Sigmoid colon (tissue), 7 donors: ENCODE measurements at places on chromosomes 16 and 17. TPM values are rescaled to one million over a fixed set of nuclear protein-coding genes. Genes with fewer than 3 reads are reported as not detected.

DNA sequence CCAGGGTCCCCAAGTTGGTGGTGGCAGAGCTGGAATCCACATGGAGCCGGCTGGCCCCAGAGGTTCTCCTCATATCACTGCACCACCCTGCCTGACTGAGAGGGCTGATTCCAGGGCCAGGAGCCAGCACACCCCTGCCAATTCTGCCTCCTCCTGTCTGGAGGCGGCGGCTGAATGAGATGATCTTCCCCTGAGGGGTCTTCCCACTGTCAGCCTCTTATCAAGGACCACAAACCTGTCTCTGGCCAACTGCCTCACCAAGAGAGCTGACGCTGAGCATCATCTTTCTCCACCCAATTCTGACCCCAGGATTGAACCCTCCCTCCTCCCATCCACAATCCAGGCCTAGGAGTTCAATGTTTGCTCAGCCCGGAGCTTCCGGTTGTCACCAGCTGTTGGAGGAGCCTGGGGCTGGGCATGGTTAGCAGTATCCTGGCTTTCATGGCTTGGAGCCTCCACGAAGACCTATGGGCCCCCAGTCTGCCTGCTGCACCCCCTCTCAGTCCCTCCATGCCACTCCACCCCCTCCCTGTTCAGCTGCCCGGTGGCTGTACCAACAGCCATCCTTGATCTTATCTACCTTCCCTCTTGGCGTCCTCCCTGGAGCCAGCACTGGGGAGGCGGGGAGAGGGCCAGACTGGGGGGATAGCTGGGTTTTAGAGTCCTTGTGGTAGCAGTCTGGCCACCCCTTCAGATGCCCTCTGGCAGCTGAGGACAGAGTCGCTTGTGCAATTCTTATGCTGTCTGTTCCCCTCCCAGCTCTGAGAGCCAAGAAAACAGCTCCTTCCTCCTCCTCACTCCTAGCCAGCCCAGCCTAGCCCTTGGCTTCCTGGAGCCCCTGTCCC, 25.6 kb downstream of the ABCC3 start:
- H3K36me3 ChIP-seq: no peaks in the 10 kb centered on the region
- no peaks in the 10 kb centered on the region for H3K27me3 ChIP-seq
- DNase-seq: no peak
- peak overlapping the region; percentile 50 for H3K27ac ChIP-seq
- H3K4me3 ChIP-seq: no peak overlapping the region
- peaks cover 33% of the 10 kb centered on the region for H3K4me1 ChIP-seq

DNA sequence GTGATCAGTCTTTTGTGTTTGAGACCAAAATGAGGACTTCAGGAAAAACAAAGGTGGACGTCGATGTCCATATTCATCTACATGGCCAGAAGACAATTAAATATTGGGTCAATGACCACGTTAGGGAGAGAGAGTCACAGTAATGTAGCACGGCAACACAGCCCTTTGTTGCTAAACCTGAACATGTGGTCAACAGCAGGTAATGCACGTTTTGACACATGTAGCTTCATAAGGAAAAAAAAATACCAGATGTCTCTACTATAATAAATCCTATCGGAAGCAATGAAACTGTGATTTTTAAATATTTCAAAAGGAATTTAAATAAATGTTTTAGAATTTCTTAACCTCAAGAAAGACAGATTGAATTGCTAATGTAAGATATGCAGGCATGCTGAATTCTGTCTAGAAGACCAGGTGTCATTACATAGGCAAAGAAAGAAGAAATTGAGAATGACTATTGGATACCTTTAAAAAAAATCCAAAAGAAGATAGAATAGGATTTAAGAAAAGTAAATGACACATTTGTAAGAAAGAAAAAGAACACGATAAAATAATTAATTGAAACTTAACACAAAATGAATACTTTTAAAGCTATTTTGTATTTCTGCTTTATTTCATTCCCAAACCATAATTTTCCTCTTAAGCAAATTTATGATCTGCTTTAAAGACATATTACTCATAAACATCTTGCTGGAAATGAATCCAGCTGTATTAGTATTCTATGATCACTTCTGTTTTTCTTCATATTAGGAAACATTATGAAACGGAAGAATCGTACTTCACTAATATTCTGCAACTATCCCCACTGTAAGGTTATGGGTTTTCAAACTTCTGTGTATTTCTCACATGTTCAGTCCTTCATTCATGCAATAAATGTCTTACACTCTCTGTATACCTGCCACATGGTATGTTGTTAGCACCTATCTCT, 30.1 kb downstream of the ABCA8 start:
- H3K27ac ChIP-seq: no peak overlapping the region
- DNase-seq: no peak
- no peak overlapping the region for H3K4me3 ChIP-seq
- H3K4me1 ChIP-seq: no peaks in the 10 kb centered on the region
- no peaks in the 10 kb centered on the region for H3K27me3 ChIP-seq

DNA sequence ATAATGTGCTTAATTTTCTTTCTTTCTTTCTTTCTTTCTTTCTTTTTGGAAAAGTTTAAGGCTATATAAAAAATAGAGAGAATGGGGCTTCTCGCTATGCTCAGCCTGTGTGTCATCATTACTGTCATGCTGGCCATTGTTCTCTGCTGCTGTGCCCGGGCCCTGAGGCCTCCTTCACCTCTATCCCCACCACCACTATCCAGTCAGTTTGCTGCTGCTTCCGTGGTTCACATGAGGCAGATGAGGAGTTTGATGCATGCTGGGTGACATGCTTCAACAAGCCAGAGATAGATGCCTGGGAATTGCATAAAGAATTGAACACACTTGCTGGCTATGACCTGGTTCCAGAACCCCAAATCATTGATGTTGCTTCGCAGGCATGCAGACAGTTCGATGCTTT, 36.3 kb downstream of the PITPNC1 start:
- DNase-seq: no peak
- no peaks in the 10 kb centered on the region for H3K27me3 ChIP-seq
- no peaks in the 10 kb centered on the region for H3K36me3 ChIP-seq
- no peak overlapping the region for H3K4me3 ChIP-seq

DNA sequence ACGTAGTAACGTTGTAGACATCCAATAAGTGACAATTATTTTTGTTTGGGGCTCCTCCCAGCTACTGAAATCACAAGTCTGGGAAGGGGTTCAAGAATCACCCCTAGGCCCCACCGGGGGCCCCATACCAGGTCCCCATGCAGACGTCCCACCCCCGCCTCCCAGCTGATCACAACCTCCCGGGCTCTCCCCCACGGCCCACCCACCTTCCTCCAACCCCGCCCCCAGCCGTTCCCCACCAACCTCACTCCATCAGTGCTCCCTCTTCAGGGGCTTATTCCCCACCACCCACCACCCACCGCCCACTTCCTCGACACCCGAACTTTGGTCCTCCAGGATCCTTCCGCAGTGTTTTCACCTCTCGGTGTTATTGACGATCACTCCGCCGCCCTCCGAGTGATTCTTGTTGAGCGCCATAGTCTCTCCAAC, 240 bp downstream of the WBP2 start:
- DNase-seq: no peak
- peaks cover 18% of the 10 kb centered on the region for H3K36me3 ChIP-seq
- peak overlapping the region; percentile 79 for H3K4me3 ChIP-seq
- peaks cover 52% of the 10 kb centered on the region for H3K4me1 ChIP-seq
- no peaks in the 10 kb centered on the region for H3K27me3 ChIP-seq
- H3K27ac ChIP-seq: peak overlapping the region; percentile 98

DNA sequence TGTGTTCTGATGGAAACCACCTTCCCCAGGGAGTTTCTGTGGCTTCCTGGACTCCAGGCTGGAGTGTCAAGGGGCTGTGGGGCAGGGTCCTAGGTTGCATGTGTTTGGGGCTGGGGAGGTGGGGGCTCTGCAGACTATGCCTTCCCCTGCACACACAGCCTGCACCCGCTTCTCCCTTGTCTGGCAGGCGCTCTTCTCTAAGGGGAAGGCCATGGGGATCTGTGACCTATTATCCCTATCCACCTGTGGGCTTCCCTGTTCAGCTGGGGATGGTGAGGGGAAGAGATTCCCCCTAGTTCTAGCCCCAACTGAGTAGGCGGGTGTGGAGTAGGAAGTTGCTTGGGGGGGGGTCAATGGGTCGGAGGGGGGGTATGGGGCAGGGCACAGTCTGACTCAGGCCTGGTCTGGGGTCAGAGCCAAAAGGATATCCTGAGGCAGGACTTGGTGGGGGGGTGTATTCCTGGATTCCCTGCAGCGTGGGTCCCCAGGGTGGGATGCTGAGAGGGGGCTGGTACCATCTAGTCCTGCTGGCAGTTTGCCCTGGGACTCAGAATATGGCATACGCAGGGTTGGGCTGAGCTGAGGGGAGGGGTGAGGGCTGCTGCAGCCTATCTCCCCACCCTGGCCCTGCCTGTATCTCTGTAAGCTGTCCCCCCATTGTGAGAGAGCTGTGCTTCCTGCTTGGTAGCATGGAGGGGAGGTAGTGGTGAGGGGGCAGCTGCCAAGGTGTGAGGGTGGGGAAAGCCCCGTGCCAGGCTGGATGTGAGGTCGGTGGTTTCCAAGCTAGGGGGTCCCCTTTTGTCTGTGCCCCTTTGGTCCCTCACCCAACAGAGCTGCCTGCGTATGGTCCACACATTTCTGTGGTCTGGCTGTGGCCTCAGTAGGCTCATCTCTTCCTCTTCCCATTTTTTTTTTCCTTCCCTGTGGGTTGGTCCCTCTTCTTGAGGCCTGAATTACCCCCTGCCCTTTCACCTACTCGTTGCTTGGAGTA, 14.7 kb downstream of the RARA start:
- H3K27me3 ChIP-seq: no peaks in the 10 kb centered on the region
- peak overlapping the region; percentile 98 for H3K27ac ChIP-seq
- peak; percentile 83 for DNase-seq
- H3K4me1 ChIP-seq: peaks cover 100% of the 10 kb centered on the region
- no peaks in the 10 kb centered on the region for H3K36me3 ChIP-seq

DNA sequence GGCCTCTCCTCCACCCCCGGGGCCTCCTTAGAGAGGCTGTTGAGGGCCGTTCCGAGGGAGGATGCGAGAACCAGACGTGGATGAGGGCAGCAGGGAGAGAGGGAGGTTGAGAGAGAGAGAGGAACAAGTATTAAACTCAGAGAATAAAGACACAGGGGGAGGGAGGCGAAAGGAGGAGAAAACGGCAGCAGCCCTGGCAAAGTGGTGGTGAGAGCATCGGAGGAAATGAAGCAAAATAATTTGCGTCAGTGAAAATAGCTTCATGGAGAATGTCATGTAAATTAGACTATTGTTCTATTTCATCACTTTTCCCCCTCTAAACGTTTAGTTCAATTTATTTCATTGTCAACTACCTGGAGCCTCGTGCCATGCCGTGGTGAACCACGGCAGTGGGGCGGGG, 38.0 kb downstream of the PIPOX start:
- no peaks in the 10 kb centered on the region for H3K4me1 ChIP-seq
- no peaks in the 10 kb centered on the region for H3K27me3 ChIP-seq
- no peak for DNase-seq
- H3K27ac ChIP-seq: no peak overlapping the region

DNA sequence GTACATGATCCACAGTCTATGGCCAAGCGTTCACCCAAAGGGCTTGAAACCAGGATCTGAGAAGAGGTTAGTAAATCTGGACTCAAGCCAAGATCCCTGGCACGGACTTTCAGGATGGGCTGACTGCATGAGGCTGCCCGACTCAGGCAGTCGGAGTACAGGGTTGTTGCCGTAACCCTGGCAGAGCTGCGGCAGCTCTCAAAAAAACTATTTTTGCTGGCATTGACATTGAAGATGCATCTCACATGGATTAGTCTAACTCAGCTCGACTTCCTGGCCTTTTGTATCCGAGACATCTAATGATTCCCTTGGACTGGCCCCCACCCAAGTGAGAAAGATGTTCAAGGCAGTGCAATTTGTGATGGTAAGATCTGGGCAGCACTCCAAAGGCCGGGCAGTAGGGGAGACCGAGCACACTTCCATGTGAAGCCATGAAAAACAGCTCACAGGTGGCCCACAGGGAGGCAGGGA, 6.2 kb downstream of the SLC47A1 start:
- no peaks in the 10 kb centered on the region for H3K36me3 ChIP-seq
- no peaks in the 10 kb centered on the region for H3K27me3 ChIP-seq
- H3K4me3 ChIP-seq: no peak overlapping the region

- H3K36me3 ChIP-seq: peaks cover 33% of the 10 kb centered on the region
- no peak overlapping the region for H3K4me3 ChIP-seq
- DNase-seq: no peak
These were observed 1.2 kb downstream of the BRICD5 start for GRCh38 chr16:2209258-2210008.

DNA sequence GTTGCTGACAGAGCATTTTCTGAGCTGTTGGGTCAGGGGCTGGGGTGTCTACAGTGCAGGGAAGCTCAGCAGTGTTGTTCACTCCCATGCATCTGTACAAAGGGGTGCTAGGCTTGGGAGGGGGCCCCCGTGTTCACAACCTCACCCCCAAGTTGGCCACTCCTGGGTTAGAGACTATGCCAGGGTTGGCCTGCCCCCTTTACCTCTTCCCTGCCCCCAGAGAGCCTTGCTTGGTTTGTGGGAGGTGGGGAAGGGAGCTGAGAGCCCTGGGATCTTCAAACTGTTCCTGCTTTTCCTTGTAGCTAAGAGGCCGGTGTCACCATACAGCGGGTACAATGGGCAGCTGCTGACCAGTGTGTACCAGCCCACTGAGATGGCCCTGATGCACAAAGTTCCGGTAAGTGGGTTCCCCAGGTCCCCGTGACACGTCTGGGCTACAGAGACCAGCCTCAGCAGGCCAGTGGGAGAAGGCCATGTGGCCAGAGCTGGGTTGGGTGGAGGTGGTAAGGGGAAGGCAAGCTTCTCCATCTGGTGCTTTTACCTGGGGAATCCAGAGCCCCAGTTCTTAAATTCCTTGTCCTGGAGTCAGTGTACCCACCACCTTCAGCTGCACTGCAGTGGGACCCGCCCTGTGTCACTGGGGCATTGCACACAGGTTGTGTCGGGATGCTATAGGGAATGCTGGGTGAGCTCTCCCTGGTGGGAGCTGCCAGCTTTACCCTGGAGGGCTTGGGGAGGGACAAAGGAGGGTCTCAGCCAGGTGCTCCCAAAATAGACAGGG, 11.8 kb downstream of the GPRC5C start:
- H3K36me3 ChIP-seq: peaks cover 12% of the 10 kb centered on the region
- no peaks in the 10 kb centered on the region for H3K27me3 ChIP-seq
- H3K4me1 ChIP-seq: no peaks in the 10 kb centered on the region

ZNF747 gene
- 15.5 TPM for total RNA-seq

SLC52A1 gene
- not detected for total RNA-seq
